ENCODE measurements at places on chromosomes 3 and 15. TPM values are rescaled to one million over a fixed set of nuclear protein-coding genes. Genes with fewer than 3 reads are reported as not detected.

The DPPA2 gene
- total RNA-seq = not detected

The PLOD2 gene
- 130 TPM for total RNA-seq

The DAZL gene
- not detected for total RNA-seq

The TRPM1 gene
- not detected for total RNA-seq

The CLRN1 gene
- total RNA-seq = not detected
